ENCODE measurements at places on chromosomes 16 and 17.
A peak's percentile ranks its signal among the peaks of the same experiment; 100 is the strongest.

DNA sequence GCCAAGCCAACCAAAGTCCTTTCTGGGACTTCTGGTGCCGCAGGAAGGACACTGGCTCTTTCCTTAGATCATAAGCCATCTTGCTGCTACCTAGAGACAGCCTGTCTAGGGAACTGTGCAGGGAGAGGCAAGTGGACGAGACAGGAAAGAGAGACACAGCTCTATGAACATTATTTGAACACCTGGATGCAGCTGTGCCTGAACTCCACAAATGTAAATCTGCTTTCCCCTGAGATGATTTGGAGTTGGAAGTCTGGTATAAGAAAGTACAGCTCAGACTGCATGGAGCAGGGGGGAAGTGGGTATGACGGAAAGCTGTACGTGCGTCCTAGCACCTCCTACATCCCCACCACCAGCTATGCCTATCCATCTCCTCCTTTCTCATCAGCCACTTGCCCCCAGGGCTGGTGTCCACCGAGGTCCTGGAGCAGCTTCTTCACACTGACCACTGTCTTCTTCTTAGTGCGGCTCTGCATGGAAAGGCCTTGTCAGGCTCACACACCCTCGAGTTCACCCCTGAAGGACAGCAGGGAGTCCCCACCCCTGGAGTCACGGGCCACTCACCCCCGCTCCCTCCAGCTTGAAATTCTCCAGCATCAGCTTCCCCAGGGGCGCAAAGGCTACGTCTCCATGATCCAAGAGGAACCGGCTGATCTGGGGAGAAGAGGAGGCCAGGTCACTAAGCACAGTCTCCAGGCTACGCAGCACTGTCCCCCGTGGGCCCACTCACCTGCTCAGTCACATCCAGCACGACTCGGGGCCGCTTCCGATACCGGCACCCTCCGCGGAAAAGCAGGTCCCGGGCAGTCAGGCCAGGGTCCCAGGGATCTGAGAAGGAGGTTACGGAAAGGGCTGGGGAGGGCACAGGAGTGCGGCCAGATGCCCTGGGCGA is 3.9 kb downstream of the TAF1C start:
- DNase-seq = no peak

GRCh38 chr16:11322823-11323222 is 22.4 kb upstream of the RMI2 start:
- no peak for DNase-seq

GRCh38 chr16:49575346-49576172 is 202.0 kb downstream of the C16orf78 start:
- DNase-seq = no peak

- DNase-seq = no peak
Observed at GRCh38 chr17:50280068-50280467, 5.8 kb downstream of the TMEM92 start.

DNA sequence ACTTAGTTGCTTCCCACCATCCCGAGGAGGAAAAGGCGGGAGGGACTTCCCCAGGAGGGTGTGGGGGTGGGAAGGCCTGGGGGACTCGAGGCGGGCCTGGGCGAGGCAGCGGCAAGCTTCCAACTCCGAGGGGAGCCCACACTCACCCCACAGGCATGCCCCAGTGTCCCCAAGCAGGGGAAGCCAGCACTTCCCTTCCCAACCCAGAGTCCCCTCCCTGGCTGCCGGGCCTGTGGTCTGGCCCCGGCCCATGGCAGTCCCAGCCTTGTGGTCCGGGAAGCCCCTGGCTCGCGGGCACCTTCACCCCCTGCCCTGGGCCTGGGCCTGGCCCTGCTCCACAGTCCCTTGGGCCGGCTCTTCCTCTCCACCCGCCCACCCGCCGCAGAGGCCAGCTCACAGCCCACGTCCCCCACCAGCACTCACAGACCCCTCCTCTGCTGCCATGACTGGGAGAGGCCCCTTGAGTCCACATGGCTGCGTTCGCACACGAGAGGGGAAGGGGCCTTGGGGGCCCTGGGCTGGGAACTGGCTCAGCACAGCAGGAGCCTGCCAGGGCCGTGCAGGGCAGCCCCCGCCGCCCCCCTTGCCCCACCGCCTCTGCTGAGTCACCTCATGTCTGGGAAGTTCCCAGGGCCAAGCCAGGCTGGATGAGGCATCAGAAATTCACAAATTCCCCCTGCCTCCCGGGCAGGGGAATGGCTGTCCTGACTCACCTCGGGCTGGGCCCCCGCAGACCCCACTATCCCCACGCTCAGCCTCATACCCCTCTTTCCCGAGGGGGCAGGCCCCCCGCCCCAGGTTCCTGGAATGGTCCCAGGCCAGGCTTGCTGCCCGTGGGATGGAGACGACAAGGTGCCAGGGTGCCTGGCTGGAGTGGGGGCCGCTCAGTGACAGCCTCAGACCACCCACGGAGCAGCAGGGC is 27.8 kb downstream of the BAHCC1 start:
- DNase-seq = peak; percentile 97

DNA sequence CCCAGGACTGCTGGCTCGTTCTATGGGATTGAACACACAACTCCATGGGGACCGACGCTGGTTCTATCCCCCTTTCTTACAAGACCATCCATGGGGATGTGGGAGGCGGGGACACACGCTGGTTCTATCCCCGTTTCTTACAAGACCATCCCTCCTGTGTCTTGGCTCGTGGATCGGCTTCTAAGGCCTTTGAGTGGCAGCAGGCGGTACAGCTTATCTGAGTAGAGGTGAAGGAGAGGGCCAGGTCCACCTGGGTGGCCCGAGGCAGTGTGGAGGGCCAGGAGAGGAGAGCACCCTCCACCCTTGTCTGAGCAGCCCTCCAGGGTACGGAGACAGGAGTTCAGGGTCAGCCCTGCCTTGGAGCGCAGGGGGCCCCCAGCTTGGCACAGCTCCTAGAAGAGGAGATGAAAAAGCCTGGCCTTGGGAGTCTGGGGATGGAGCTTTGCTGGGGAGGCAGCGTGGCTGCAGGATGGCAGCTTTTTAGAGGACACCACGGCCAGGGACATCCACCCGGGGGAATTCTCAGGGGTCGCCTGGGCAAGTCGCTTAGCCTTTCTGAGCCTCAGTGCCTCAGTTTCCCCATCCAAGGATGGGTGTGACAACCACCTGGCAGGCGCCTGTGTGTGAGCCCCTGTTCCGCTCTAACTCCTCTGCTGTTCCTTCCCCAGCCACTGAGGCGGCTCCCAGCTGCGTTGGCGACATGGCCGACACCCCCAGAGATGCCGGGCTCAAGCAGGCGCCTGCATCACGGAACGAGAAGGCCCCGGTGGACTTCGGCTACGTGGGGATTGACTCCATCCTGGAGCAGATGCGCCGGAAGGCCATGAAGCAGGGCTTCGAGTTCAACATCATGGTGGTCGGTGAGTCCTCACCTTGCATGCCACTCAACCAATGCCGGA is 341.0 kb downstream of the SEC14L1 start:
- no peak for DNase-seq

DNA sequence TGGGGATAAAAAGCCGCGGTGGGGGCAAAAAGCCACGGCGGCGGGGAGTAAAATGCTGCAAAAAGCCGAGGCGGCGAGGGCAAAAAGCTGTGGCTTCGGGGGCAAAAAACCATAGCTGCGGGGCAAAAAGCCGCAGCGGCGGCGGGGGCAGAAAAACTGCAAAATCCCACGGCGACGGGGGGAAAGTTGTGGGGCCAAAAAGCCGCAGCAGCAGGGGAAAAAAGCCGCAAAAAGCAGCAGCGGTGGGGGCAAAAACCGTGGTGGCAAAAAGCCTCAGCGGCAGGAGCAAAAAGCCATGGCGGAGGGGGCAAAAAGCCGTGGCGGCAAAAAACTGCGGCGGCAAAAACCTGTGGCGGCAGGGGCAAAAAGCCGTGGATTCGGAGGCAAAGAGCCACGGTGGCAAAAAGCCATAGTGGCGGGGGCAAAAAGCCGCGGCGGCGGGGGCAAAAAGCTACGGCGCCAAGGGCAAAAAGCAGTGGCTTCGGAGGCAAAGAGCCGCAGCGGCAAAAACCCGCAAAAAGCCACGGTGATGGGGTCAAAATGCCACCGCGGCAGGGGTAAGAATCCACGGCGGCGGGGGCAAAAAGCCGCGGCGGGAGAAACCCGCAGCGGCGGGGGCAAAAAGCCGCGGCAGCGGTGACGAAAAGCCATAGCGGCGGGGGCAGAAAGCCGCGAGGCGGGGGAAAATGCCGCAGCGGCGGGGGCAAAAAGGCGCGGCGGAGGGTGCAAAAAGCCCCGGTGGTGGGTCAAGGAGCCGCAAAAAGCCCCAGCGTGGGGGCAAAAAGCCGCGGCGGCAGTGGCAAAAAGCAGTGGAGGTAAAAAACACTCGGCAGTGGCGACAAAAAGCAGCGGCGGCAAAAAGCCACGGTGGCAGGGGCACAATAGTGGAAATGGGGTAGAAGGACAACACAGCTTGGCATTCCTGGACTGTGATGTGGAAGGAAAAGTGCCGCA is 192.8 kb downstream of the SHCBP1 start:
- no peak for DNase-seq

DNA sequence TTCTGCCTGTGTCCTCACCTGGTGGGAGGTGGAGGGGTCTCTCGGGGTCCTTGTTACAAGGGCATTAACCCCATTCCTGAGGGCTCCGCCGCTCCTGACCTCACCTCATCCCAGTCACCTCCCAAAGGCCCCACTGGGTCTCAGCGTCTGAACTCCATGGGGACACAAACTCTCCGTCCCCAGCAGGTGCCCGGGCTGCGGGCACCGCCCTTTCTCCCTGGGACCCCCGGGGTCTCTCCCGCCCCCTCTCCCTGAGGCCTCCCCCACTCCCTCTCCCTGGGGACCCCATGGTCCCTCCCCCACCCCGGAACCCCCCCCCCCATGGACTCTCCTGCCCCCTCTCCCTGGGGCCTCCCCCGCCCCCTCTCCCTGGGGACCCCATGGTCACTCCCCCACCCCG is 24.8 kb downstream of the CACNA1H start:
- no peak for DNase-seq

DNA sequence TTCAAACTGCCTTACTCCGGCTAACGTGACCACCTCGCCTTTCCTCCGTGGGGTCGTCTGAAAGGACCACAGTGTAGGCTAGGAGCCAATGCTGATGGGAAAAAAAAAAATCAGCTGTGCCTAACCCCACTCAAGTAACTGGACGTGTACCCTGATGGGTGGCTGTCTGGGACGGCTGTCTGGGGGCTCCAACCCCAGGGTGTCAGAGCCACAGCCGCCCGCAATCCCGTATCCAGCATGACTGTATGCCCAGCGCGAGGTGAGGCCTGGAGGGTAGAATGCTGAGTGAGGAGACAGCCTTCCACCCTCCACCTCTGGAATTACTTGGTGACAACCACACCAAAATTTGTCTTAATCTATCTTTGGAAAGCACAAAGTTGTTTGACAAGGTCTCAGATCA is 2.8 kb downstream of the CSNK1D start:
- no peak for DNase-seq

GRCh38 chr17:7982173-7982572 is 20.2 kb upstream of the GUCY2D start:
- DNase-seq = peak; percentile 82

DNA sequence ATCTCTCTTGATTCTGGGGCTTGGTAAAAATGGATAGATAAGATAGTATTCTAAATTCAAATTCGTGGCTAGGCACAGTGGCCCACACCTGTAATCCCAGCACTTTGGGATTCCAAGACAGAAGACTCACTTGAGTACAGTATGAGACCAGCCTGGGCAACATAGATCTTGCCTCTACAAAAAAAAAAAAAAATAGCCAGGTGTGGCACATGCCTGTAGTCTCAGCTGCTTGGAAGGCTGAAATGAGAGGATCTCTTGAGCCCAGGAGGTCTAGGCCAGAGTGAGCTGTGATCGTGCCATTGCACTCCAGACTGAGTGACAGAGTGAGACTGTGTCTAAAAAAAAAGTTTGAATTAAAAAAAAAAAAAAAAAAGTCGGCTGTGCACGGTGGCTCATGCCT is 9.3 kb downstream of the PDP2 start:
- DNase-seq = no peak

GRCh38 chr17:63039899-63040602 is 74.0 kb downstream of the TANC2 start:
- DNase-seq = peak; percentile 62

DNA sequence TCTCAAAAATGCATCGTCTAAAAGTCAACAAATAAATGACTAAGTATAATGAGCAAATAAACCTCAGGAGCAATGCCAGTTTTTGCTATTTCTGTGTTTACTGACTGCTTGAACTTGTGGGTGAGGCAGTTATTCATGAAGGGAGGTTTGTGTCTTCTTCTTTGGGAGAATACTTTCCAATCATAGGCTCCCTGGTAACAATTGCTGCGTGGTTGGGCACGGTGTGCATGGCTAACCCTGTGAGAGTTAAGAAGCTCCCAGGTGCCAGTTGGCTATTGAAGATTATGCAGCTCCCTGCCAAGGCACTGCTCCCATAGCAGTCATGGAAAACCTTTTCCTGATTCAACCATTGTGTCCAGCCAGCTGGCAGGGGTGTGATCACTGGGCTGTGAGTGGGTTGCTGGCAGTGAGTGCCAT is 775.9 kb upstream of the GOT2 start:
- no peak for DNase-seq

GRCh38 chr16:13245713-13246377 is 344.4 kb downstream of the SHISA9 start:
- no peak for DNase-seq

DNA sequence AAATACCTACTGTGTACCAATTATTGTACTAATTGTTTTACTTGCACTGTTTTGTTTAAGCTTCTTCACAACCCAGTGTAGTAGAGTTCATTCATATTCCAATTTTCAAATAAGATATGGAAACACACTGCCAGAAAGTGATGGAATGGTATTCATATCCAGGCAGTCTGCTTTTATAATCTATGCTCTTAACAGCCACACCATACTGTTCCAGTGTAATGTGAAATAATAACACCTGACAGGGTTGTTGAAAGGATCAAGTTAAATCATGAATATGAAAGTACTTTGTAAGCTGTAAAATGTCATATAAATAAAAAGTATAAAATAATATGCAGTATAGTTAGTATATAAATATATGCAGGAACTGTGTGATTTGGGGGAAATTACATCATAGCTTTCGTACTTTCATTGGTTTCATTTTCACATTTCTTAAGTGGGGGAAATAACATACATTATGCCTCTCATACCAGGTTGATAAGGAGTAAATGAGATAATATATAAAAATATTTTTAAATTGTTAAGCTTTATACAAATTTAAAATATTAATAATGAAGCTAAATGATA is 230.8 kb downstream of the TANC2 start:
- no peak for DNase-seq

- no peak for DNase-seq
Observed at GRCh38 chr16:21560462-21560861, 38.9 kb upstream of the METTL9 start.

- no peak for DNase-seq
Observed at GRCh38 chr17:44118427-44119050, 4.9 kb downstream of the HDAC5 start.

DNA sequence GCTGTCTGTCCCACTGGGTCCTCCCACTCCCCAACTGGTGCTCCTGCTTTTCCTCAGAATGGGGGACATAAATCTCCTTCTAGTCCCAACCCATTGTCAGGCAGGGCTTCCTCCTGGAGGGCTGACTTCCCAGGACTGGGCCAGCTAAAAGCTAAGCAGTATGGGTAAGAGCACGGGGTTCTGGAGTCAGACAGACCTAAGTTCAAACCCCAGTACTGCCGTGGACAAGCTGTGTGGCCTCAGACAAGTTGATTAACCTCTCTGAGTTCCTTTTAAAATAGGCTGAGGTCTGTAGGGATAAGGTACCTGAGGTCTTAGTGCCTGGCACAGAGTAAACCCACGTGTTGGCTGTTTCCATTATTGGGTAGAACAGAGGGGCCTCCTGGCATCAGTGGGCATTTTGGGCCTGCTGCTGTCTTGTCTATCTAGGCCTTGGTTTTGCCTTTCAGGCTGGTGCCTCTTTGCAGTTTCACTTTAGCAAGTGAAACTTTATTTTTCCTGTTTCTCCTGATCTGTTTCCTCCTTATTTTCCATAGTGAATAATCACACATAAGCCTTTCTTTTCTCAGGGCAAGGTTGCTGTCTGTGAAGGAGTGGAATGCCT is 114.6 kb downstream of the PRKCB start:
- DNase-seq = no peak

- no peak for DNase-seq
Observed at GRCh38 chr17:62309396-62309795, 71.0 kb upstream of the EFCAB3 start.
